Left ventricle myocardium inferior (tissue), 1 donor: ENCODE measurements at places on chromosomes 5 and 9. TPM values are rescaled to one million over a fixed set of nuclear protein-coding genes. Genes with fewer than 3 reads are reported as not detected.

GRCh38 chr5:128271859-128272464 is 188.4 kb downstream of the SLC12A2 start:
- DNase-seq: no peak

GRCh38 chr5:133945568-133945967 is 22.9 kb downstream of the C5orf15 start:
- DNase-seq: no peak

- DNase-seq: no peak
Measured at GRCh38 chr9:129218272-129218625, 40.2 kb upstream of the IER5L start.

- DNase-seq: no peak
Measured at GRCh38 chr9:14326264-14326826, 12.4 kb upstream of the NFIB start.

DNA sequence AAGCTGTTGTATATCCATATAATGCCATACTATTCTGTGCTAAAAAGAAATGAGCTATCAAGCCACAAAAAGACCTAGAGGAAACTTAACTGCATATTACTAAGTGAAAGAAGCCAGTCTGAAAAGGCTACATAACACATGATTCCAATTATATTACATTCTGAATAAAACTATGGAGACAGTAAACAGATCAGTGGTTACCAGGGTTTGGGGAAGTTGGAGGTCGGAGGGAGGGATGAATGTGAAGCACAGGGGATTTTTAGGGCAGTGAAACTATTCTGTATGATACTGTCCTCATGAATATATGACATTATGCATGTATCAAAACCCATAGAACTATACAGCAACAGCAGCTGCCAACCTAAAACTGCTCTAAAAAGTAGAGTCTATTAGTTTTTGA is 5.6 kb upstream of the RFK start:
- no peak for DNase-seq

DNA sequence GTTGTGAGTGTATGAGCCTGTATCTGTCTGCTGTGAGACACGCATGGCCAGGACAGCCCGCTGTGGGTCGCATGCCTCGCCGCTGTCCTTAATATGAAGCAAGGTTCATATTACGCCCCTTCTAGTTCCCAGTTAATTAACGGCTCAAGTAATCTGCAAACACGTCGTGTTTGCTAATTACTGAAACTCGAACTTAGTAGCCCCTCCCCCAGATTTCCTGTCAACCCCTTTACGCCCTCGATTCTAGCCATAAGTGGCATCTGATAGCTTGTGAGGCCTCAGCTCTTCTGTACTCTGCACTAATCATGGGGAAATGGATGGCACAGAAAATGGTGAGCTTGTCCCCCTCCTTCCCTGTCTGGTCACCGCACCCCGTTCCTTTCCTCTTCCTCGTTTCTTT is 116.9 kb upstream of the OTULINL start:
- DNase-seq: no peak

SLC31A2 gene
- total RNA-seq: 10.7 TPM

PCDHGA10 gene
- 5.0 TPM for total RNA-seq
